ENCODE measurements at places on chromosomes 11 and 22. TPM values are rescaled to one million over a fixed set of nuclear protein-coding genes. Genes with fewer than 3 reads are reported as not detected.
A peak's percentile ranks its signal among the peaks of the same experiment; 100 is the strongest.

GRCh38 chr22:24950272-24950902, 2.1 kb upstream of the KIAA1671 start:
- peaks cover 37% of the 10 kb centered on the region for H3K4me1 ChIP-seq
- no peak for DNase-seq
- peaks cover 67% of the 10 kb centered on the region for H3K27me3 ChIP-seq
- peak overlapping the region; percentile 52 for H3K4me3 ChIP-seq
- no peak overlapping the region for H3K27ac ChIP-seq

DNA sequence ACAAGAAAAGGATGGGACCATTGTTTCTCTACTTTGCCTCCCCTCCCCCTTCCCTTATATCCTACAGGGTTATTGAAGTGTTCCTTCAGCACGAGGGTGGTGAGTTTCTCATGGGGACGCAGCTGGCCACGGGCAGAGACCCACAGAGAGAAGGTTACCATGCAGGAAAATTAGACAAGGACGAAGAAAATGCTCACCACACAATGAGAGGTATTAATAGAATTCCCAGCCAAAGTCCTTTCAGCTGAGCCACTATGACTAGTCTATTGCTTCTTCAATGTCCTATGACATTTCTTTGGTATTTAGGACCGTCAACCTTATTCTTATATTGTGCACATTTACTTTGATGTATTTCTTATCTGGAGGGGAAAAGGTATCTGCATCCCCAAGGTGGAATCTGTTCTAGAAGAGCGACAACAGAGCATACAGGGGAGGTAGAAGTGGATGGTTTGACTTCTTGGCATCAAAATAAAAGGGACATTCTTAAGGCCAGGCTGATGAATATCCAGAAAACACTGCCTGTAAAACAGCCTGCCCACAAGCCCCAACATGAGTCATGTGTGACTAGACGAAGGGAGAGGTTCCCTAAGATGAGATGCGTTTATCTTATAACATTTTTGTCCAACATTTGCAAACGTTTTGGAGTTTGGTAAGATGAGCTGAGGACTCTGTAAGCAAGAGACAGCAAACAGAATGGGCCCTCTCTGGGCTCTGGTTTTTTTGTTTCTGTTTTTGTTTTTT, 209.8 kb upstream of the NARS2 start:
- peaks cover 10% of the 10 kb centered on the region for H3K27me3 ChIP-seq
- no peak for DNase-seq
- H3K27ac ChIP-seq, result no peak overlapping the region
- H3K4me3 ChIP-seq, result no peak overlapping the region

GRCh38 chr11:1510928-1511327, 24.3 kb upstream of the MOB2 start:
- H3K36me3 ChIP-seq, result no peaks in the 10 kb centered on the region
- no peak overlapping the region for H3K4me3 ChIP-seq
- H3K4me1 ChIP-seq, result peaks cover 12% of the 10 kb centered on the region
- DNase-seq, result no peak
- no peaks in the 10 kb centered on the region for H3K27me3 ChIP-seq

DNA sequence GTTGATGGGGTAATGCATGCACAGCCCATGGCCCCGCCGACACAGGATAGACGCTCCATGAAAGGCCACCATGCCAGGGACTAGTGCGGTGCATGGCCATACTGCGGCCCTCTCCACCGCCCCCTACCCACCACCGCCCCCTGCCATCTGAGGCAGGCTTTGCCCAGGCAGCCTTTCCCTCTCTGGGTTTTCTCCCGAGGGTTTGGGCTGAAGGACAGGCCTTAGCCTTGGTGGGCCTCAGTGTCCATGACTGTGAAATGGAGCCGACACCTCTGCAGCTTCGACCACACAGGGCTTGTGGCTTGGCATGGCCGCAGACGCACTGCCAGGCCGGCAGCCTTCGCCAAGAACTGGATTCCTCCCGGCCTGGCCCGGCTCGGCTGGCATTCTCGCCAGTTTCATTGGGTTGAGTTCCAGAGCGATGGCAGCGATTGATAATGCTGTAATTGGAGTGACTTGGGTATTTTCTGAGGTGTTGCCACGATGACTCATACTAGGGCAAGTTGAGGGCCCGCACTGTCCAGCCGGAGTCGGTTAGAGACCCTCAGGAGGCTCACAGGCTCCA, 111.3 kb downstream of the WNT7B start:
- H3K4me1 ChIP-seq, result peaks cover 6% of the 10 kb centered on the region
- H3K4me3 ChIP-seq, result no peak overlapping the region
- H3K27me3 ChIP-seq, result peaks cover 47% of the 10 kb centered on the region
- no peak for DNase-seq
- no peaks in the 10 kb centered on the region for H3K36me3 ChIP-seq

- H3K4me3 ChIP-seq, result no peak overlapping the region
- peaks cover 10% of the 10 kb centered on the region for H3K4me1 ChIP-seq
- no peaks in the 10 kb centered on the region for H3K36me3 ChIP-seq
- H3K27ac ChIP-seq, result no peak overlapping the region
Observed at GRCh38 chr11:59225017-59225416, 12.3 kb upstream of the MPEG1 start.

GRCh38 chr22:26673486-26673885, 16.1 kb downstream of the MIAT start:
- peak overlapping the region; percentile 98 for H3K27ac ChIP-seq
- H3K4me1 ChIP-seq, result peaks cover 80% of the 10 kb centered on the region
- H3K4me3 ChIP-seq, result peak overlapping the region; percentile 98
- H3K27me3 ChIP-seq, result no peaks in the 10 kb centered on the region

GRCh38 chr11:63510360-63511047, 4.6 kb downstream of the LGALS12 start:
- no peaks in the 10 kb centered on the region for H3K36me3 ChIP-seq
- DNase-seq, result no peak
- no peaks in the 10 kb centered on the region for H3K27me3 ChIP-seq
- no peak overlapping the region for H3K27ac ChIP-seq
- no peak overlapping the region for H3K4me3 ChIP-seq

GRCh38 chr11:75174781-75175370, 24.0 kb downstream of the SLCO2B1 start:
- H3K4me1 ChIP-seq, result peaks cover 25% of the 10 kb centered on the region
- H3K27me3 ChIP-seq, result peaks cover 1% of the 10 kb centered on the region
- H3K4me3 ChIP-seq, result no peak overlapping the region
- peak; percentile 49 for DNase-seq
- no peaks in the 10 kb centered on the region for H3K36me3 ChIP-seq

DNA sequence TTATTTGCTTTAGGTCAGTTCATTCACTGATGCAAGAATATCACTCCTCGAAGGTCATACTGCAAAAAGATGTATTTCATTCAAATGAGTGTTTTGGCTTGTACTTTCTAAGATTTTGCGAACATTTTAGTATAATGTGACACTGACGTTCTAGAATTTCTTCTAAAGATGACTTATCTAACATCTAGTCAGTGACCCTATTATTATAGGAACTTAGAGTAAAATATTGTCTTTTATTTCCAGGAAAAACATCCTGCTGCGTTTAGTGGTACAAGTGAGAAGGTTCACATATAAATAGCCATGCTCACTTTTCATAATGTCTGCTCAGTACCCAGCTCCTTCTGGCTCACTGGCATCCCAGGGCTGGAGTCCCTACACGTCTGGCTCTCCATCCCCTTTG, at the start of gene OR52M1:
Gene OR52M1, plus strand, starts transcription at position 301 of the 400 bp plus-strand sequence. Its CDS starts 0 bp downstream, at position 301.
- no peak within 1 kb of the TSS for H3K27ac ChIP-seq
- peaks cover 13% of the 10 kb centered on the region for H3K27me3 ChIP-seq
- no peaks in the 10 kb centered on the region for H3K4me1 ChIP-seq

GRCh38 chr11:95346265-95346664, 115.3 kb upstream of the SESN3 start:
- H3K4me3 ChIP-seq, result no peak overlapping the region
- no peak for DNase-seq
- peaks cover 29% of the 10 kb centered on the region for H3K4me1 ChIP-seq
- H3K27ac ChIP-seq, result peak overlapping the region; percentile 80

DNA sequence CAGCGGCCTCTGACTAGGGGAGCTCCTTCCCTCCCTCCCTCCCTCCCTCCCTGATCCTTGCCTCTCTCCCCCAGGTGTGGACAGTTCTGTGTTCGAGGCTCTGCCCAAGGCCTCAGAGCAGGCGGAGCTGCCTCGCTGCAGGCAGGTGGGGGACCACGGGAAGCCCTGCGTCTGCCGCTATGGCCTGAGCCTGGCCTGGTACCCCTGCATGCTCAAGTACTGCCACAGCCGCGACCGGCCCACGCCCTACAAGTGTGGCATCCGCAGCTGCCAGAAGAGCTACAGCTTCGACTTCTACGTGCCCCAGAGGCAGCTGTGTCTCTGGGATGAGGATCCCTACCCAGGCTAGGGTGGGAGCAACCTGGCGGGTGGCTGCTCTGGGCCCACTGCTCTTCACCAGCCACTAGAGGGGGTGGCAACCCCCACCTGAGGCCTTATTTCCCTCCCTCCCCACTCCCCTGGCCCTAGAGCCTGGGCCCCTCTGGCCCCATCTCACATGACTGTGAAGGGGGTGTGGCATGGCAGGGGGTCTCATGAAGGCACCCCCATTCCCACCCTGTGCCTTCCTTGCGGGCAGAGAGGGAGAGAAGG, 11.1 kb upstream of the POU2F3 start:
- peaks cover 1% of the 10 kb centered on the region for H3K4me1 ChIP-seq
- peaks cover 6% of the 10 kb centered on the region for H3K27me3 ChIP-seq
- H3K27ac ChIP-seq, result no peak overlapping the region
- H3K36me3 ChIP-seq, result no peaks in the 10 kb centered on the region
- H3K4me3 ChIP-seq, result no peak overlapping the region
- no peak for DNase-seq

DNA sequence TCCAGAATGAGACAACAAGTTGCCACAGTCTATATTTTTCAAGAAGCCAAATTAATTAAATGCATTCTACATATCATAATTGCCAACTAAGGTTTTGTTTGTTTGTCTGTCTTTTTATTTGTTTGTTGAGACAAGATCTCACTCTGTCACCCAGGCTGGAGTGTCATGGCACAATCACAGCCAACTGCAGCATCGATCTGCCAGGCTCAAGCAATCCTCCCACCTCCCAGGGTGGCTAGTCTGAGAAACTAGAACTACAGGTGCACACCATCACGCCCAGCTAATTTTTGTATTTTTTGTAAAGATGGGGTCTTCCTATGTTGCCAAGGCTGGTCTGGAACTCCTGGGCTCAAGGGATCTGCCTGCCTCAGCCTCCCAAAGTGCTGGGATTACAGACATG, 140.0 kb downstream of the LRRC4C start:
- no peak for DNase-seq
- H3K36me3 ChIP-seq, result no peaks in the 10 kb centered on the region
- H3K27ac ChIP-seq, result no peak overlapping the region
- no peaks in the 10 kb centered on the region for H3K27me3 ChIP-seq

DNA sequence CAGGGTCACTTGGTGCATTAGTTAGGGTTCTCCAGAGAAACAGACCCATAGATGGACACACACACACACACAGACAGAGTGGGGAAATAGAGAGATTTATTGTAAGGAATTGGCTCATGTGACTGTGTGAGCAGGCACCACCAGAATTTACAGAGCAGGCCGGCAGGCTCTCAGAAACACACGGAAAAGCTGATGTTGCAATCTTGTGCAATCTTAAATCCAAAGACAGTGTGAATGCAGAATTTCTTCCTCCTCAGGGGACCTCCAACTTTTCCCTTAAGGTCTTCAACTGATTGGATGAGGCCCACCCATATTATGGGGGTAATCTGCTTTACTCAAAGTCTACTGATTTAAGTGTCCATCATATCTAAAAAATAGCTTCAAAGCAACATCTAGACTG, 49.8 kb downstream of the APIP start:
- H3K4me3 ChIP-seq, result no peak overlapping the region
- no peak overlapping the region for H3K27ac ChIP-seq
- H3K36me3 ChIP-seq, result no peaks in the 10 kb centered on the region
- H3K27me3 ChIP-seq, result no peaks in the 10 kb centered on the region

- no peaks in the 10 kb centered on the region for H3K27me3 ChIP-seq
- DNase-seq, result no peak
- H3K27ac ChIP-seq, result no peak overlapping the region
- no peak overlapping the region for H3K4me3 ChIP-seq
- H3K36me3 ChIP-seq, result no peaks in the 10 kb centered on the region
Observed at GRCh38 chr11:2579315-2580060, 120.3 kb downstream of the KCNQ1OT1 start.

- H3K36me3 ChIP-seq, result peaks cover 9% of the 10 kb centered on the region
- no peak for DNase-seq
- peaks cover 28% of the 10 kb centered on the region for H3K4me1 ChIP-seq
- H3K27ac ChIP-seq, result peak overlapping the region; percentile 46
Observed at GRCh38 chr22:24161909-24162308, 19.4 kb upstream of the SUSD2 start.

DNA sequence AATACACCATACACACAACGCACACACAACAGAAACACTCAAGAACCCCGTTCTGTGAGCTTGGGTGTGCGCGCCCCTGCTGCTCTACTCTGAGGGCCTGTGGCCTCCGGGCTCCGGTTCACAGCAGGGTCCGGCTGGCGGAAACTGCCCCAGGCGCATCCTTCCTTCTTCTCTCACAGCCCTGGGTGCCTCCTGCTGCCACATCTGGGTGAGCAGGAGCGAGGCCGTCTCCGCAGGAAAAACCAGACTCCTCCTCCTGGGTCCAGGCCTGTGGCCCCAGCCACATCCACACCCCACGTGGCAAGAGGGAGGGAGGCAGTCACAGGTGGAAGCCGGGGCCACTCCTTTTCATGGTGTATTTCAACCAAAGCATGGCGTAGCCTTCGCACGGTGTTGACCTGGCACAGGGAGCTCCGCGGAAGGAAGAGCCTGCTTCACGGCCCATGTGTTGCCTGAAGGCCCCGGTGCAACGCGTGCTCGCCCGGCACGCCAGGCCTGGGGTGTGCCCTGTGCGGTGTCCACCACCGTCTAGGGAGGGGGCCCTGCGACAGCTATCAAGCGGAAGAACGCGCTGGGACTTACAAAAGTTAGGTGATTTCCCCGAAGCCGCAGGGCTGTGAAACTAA, 1502.7 kb downstream of the TBC1D22A start:
- no peaks in the 10 kb centered on the region for H3K27me3 ChIP-seq
- H3K36me3 ChIP-seq, result no peaks in the 10 kb centered on the region
- H3K4me1 ChIP-seq, result no peaks in the 10 kb centered on the region

Gene NRGN
- total RNA-seq, result 11.6 TPM

Gene NEFH
- 0.87 TPM for total RNA-seq

Gene DEFB131B
- not detected for total RNA-seq

Gene KCNE3
- not detected for total RNA-seq

Gene CD3E
- total RNA-seq, result 841 TPM

Gene EIF3F
- total RNA-seq, result 262 TPM

Data from activated CD4-positive, alpha-beta T cell treated with anti-CD3 and anti-CD28 coated beads, Interleukin-2, amount 10 ng/mL, durations not matched to agents 7 days and 5 days (primary cell).